ENCODE measurements at places on chromosomes 2 and 18.
A peak's percentile ranks its signal among the peaks of the same experiment; 100 is the strongest.

- DNase-seq: no peak
Observed at GRCh38 chr2:86053166-86053565, 52.5 kb downstream of the POLR1A start.

- no peak for DNase-seq
Observed at GRCh38 chr2:21754164-21754788, 630.5 kb downstream of the TDRD15 start.

GRCh38 chr2:223604231-223604630 is 2.1 kb upstream of the SCG2 start:
- DNase-seq: no peak

DNA sequence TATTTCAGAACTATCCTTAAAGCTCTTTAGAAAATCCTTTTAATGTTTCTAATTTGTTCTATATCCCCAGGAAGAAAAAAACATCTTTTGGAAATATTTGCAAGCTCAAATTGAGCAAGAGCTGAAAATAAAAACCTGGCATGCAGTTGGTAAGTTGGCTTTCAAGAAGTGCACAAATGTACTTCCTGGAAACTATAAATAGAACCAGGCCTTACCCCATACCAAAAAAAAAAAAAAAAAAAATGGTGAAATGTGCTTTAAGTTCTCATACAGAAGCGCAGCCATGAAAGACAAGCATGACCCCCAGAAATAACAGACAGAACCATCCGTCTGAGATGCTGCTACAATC is 178.5 kb downstream of the HDAC4 start:
- DNase-seq: no peak

- DNase-seq: no peak
Observed at GRCh38 chr2:136637402-136637801, 127.9 kb upstream of the THSD7B start.

DNA sequence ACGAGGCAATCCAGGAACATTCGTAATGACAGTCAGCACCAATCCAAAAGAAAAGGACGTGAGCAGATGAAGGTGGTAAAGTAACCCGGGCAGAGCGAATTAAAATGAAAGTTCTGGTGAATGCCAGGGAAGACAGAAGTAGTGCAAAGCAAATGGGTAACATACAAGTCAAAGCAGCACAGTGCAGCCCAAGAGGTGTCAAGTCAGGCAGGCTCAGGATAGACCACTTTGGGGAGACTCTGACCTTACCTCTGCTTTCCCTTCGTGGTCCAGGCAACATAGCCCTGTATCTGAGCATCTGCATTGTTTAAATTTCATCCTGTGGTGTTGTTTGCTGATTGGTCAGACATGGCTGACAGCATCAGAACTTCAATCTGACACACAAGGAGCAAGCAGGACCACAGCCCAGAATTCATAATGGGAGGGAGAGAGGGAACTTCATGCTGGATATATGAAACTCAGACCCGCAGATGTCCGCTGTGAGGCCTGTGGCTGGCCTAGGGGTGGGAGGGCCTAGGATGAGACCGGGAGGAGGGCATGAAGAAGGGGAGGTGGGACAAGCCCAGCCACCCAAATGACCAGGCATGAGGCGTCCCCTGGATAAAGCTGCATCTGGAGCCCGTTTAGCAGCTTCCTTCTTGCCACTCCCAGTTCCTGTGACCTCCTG is 285.7 kb downstream of the TCF4 start:
- DNase-seq: no peak

GRCh38 chr2:234051374-234052070 is 1.0 kb downstream of the SPP2 start:
- DNase-seq: no peak

- peak; percentile 73 for DNase-seq
Observed at GRCh38 chr2:230925443-230925878, 419 bp upstream of the GPR55 start.

DNA sequence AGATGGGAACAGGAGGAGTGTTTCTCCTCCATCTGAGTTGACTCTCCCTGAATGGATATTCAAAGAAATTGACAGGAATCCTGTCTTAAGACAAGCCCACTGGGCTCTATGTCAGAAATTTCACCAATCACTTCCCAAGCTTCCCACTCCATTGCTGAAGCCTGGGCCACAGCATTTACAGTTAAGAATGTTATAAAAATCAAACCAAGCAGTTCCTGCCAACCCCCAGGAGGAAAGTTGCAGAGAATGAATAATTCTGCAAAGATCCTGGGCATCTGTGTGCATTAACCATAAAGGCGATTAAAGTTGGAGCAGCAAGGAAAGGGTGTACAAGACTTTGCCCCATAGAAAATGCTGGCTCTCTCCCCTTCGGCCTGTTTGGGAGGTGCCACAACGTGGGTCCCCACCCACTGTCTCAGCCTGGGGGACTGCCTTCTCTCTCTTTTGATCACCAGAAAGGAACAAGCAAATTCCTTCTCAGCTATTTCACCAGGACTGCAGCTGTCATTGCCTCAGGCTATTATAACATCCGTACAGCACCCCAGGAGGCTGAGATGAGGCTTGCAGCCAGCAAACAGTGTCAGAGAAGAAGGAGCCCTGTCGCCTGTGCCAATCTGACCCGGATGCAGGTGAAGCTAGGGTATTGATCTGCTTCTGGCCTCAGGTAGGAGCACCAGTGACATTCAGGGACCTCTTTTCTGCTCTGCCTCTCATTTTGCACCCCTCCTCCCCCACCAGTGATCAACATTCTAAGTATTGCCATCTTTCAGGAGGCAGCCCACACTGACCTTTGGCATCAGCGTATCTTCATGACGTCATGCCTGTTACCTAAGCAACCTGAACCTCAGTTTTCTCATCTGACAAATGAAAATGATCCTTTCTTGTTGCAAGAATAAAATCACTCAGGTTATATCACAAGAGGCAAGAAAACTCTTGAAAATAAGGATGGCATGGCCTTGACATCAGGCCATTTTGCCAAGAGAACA is 219.0 kb downstream of the SH3BP4 start:
- no peak for DNase-seq

- no peak for DNase-seq
Observed at GRCh38 chr2:240591784-240592183, 5.2 kb downstream of the CAPN10 start.

GRCh38 chr2:174585146-174585545 is 12.5 kb downstream of the WIPF1 start:
- no peak for DNase-seq

DNA sequence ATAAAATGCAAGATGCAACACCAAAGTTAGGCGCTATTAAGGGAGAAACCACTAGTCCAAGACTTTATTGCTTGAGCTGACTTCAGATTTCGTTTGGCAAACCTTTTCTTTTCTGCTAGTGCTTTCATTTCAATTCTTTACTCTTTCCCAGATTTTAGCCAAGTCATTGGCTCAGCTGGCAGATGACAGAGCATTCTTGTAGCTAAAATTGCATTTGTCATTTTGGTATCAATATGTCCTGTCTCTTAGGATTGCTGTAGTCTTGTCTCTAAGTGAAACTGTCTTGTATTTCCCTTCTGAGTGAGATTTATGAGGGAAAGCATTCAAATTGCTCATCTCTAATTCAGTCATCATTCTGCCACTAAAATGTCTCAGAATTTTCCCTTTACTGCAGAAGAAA is 335.1 kb downstream of the METTL4 start:
- DNase-seq: no peak

DNA sequence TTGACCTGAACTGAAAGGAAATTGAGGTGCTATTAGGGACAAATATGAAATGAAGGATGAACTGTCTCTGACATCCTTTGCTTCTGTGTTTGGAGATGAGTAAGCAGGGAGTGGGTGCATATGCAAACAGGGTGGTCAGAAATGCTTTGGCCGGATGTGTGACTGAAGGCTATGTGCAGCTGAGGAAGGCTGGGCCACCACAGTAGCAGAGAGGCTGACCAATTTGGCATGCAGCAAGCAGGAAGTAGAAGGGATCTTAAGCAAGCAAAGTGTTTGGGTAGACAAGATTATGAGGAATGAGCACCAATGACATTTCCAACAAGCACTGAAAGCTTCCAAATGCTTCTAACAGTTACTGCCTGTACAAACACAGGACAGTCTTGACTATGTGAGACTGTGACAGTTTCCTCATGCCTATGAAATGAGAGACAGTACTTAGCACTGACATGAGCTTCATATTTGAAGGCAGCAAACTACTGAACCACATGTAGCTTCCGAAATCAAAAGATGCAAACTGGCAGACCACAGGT is 3.3 kb upstream of the ACTR3 start:
- DNase-seq: peak; percentile 72

- no peak for DNase-seq
Observed at GRCh38 chr2:7191932-7192331, 274.7 kb downstream of the RNF144A start.

- no peak for DNase-seq
Observed at GRCh38 chr2:210009126-210009525, 6.7 kb downstream of the RPE start.

- DNase-seq: no peak
Observed at GRCh38 chr18:75209951-75210258, 692 bp upstream of the TSHZ1 start.

GRCh38 chr2:43839776-43840564 is 1.2 kb downstream of the ABCG8 start:
- DNase-seq: no peak

GRCh38 chr2:176152350-176153181 is 1.2 kb downstream of the HOXD4 start:
- DNase-seq: peak; percentile 49

DNA sequence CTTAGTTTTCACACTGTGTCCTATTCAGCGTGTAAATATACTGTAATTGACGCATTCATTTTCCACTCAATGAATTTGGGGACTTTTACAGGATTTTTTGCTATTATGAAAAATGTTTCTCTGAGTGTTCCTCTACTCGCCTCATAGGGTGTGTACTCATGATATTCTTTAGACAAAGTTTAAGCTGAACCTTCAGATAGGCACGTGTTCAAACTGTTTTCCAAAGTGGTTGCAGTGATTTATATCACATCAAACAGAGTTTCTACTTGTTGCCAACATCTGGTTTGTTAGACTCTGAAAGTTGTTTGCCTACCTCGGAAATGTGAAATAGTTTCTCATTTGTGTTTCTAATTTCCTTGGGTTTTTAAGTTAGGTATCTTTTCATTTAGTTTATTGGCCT is 46.4 kb upstream of the IL1R1 start:
- no peak for DNase-seq

DNA sequence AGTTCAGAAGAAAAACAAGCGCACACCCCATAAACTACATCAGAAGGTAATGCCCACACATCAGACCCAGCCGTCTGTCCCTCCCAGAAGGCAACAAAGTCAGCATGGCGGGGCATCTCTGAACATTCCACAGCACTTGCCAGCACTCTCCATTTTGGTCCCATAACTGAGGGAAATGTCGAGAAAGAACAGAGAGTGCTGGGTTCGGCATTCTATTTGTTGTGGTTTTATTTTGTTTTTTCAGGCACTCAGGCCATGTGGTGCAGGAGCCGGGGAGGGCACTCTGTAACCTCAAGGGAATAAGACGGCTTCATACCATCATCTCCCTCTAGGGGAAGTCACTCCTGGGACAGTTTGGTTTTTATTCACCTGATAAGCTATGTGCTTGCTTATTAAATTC is 156.0 kb downstream of the SEPTIN10 start:
- no peak for DNase-seq

GRCh38 chr2:12534646-12535263 is 182.0 kb upstream of the TRIB2 start:
- no peak for DNase-seq

- DNase-seq: no peak
Observed at GRCh38 chr2:9071584-9072124, 68.2 kb upstream of the MBOAT2 start.

- DNase-seq: no peak
Observed at GRCh38 chr2:14313341-14313740, 319.2 kb upstream of the LRATD1 start.

DNA sequence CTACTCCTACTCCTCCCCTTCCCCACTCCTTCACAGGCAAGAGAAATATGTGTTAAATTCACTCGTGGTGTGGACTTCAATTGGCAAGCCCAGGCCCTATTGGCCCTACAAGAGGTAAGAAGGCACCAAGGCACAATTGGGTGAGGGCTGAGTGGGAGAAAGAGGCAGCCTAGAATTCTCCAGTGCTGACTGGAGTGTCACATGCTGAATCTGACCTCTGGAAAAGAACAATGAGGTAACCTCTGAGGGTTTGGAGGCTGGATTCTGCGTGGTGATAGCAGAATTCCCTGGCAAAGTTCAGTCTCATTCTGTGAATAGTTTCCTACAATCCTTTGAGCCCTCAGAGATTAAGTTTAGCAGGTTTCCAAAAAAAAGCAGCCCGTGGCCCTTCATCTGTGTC is 6.9 kb downstream of the CENPA start:
- no peak for DNase-seq

- DNase-seq: no peak
Observed at GRCh38 chr2:173835726-173836125, 129.4 kb downstream of the SP3 start.

DNA sequence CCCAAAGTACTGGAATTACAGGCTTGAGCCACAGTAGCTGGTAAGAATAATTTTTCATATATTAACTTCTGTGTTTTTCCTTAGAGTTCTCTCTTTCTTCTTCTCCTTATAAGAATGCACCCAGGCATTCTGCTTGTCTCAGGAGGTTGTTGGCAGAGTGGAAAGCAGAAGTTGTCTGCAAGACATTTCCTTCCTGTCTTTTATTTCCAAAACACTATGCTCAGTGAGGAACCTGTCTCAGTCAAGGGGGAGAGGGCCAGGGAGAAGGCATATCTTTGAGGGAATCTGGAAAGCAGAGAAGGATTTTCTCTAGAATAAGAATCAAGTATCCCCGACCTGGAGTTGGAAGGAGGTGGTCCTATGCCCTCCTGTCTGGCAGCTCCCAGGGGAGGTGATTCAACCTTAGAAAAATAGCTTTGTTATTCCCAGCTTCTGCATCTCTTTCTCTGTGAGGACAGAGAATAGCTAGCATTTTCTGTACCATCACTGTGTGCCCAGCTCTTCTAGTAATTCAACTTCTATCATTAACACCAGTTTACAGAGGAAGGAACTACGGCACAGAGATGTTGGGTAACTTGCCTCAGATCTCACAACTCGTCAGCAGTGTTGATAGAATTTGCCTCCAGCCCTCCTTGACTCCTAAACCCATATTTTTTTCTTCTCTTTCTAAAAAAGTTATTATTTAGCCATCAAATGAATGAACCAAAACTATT is 3.8 kb upstream of the LPIN2 start:
- DNase-seq: no peak

GRCh38 chr18:49490246-49490762 is 3.3 kb upstream of the C18orf32 start:
- no peak for DNase-seq

- DNase-seq: no peak
Observed at GRCh38 chr2:37342591-37343220, 1.7 kb upstream of the QPCT start.

DNA sequence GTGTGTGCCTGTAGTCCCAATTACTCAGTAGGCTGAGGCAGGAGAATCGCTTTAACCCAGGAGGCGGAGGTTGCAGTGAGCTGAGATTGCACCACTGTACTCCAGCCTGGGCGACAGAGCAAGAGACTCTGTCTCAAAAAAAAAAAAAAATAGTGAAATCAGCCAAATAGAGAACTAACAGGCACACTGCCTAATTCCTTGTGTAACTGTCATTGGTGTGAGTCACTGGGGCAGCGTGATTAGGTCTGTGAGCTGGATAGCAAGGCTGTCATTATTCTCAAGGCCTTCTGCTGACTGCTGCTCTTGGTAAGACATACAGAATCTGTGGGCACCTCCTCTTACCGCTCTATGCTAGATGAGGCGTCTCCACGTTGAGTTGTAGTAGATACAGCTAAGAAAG is 270.3 kb downstream of the NEDD4L start:
- DNase-seq: no peak

Measured in activated CD8-positive, alpha-beta memory T cell treated with anti-CD3 and anti-CD28 coated beads, Interleukin-2, amount 50 U/mL, for 48 hours (primary cell).